Stimulated activated CD4-positive, alpha-beta T cell treated with anti-CD3 and anti-CD28 coated beads, Interleukin-12 subunit alpha, Interleukin-12 subunit beta, amount 100 ng/mL, for 24 hours (primary cell): ENCODE measurements at places on chromosomes 1 and 21.

GRCh38 chr1:38733761-38734160 lies 125.8 kb downstream of the RRAGC start:
- DNase-seq = no peak

- no peak for DNase-seq
Measured at GRCh38 chr1:238264951-238265350, 374.2 kb upstream of the ZP4 start.

GRCh38 chr1:114466334-114467014 lies 44.5 kb downstream of the TRIM33 start:
- DNase-seq = no peak

- DNase-seq = no peak
Measured at GRCh38 chr1:242813490-242814091, 289.1 kb upstream of the PLD5 start.

DNA sequence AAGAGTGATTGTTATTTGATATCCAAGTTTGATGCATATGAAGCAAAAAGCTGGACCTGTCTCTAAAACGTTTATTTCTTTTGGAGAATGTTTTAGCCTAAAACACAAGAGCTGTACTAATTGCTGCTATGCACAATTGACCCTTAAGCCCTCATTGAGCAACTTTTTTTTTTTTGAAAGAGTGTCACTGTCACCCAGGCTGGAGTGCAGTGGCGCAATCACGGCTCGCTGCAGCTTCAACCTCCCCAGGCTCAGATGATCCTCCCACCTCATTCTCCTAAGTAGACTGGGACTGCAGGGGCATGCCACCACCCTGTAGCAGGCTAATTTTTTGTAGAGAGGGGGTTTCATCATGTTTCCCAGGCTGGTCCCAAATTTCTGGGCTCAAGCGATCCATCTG lies 129.1 kb downstream of the PIK3R3 start:
- no peak for DNase-seq

GRCh38 chr1:9628541-9629444 lies 22.7 kb upstream of the PIK3CD start:
- no peak for DNase-seq

DNA sequence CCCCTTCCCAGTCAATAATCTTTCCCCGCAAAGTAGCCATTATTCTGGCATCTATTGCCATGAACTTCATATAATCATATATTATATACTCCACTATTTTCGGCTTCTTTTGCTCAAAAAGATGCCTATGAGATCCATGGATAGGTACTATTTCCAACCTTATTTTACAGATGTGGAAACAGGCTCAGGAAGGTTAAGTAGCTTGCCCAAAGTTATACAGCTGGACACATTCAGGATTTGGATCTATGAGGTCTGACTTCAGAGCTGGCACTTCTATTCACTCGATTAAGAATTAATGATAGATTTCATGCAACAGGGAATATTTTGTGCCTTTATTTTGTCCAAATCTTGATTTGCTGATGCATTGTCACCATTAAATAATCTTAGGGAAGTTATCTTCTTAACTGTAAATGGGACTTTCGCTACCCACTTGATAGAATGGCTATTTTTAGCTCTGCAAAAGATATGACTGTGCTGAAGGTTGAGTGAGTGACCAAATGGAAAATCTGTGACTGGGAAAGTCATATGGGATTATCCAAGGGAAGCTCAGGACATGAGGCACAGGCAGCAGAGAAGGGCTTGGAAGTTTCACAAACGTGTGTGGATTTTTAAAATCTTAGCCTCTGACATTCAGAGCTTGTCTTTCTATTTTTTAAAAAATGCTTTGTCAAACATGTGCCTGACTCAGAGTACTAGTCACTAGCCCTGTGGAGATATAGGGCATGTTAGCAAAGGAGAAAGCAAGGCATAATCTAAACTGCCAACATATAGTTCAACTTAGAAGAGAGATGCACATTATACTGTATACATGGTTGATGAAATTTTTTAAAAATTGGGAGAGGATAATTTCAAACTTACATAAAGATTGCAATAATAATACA lies 36.5 kb downstream of the GIPC2 start:
- no peak for DNase-seq

GRCh38 chr21:39040494-39041110 lies 142.6 kb downstream of the PSMG1 start:
- no peak for DNase-seq
